ENCODE measurements at places on chromosomes 3 and 15.

DNA sequence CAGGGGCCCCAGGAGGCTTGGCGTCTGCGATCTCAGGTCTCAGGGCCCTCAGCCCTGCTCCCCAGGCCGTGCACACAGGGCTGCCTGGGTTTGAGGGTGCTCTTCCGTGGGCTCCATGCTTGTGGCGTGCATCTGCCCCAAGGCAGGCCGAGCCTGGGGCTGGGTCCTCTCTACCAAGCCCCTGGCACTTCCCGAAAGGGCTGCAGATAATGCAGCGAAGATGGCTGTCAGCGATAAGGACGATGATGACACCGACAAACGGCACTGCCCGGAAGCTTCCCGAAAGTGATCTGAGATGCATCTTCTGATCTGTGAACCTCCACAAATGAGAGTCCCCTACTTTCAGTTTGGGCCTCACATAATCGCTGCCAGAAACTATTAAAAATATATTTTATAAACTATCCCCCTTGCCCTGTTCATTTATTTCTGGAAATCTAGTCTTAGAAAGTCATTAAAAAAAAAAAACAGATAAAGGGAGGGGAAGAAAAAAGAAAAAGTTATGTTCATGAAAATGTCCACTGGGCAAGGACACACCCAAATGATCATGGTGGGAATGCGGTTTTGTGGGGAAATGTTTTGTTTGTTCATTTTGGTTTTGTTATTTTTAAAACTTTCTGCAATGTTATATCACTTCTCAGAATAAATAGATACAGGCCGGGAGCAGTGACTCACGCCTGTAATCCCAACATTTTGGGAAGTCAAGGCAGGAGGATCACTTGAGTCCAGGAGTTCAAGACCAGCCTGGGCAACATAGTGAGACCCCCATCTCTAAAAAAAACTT, 51.5 kb downstream of the RPN1 start:
- no peak for DNase-seq

DNA sequence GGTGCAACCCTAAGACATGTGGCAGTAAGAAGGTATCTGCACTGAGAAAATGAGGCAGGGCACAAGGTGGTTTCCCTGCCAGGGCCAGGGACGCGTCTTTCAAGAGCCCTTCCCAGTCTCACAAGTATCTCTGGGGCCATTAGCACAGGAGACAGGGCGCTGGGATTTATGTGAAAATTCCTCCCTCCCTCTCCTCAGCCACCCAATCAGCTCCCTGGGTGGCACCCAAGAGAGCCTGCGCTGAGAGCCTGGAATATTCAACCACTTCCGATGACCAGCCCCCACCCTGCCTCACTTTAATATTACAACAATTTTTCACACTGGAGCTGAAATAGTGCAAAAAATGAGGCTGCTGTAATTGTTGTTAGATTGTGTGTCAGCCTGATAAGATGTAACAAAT, 26.1 kb downstream of the SEC61A1 start:
- DNase-seq: no peak

GRCh38 chr15:39034816-39035215, 470.2 kb upstream of the RASGRP1 start:
- DNase-seq: no peak

DNA sequence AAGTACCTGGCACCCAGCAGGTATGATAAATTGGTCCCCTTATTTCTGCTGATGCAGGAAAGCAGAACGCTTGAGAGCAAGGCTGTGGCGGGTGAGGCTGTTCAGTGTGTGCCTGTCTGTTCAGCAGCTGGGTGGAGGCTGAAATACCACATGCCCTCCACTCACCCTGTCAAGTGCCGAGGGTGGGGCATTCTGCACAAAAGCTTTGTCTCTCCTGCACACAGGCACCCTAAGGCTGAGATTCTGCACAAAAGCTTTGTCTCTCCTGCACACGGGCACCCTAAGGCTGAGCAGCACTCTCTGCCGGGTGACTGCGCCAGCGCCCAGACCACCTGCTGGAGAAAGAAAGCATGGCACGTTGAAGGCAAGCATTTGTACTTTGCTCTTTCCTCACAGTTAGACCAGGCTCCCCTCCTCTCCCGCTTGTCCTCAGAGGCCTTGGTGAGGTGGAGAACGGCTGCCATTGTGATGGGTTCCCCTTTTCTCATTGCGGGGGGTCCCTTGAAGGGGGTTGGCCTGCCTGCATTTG, 97.5 kb downstream of the BDH1 start:
- no peak for DNase-seq

DNA sequence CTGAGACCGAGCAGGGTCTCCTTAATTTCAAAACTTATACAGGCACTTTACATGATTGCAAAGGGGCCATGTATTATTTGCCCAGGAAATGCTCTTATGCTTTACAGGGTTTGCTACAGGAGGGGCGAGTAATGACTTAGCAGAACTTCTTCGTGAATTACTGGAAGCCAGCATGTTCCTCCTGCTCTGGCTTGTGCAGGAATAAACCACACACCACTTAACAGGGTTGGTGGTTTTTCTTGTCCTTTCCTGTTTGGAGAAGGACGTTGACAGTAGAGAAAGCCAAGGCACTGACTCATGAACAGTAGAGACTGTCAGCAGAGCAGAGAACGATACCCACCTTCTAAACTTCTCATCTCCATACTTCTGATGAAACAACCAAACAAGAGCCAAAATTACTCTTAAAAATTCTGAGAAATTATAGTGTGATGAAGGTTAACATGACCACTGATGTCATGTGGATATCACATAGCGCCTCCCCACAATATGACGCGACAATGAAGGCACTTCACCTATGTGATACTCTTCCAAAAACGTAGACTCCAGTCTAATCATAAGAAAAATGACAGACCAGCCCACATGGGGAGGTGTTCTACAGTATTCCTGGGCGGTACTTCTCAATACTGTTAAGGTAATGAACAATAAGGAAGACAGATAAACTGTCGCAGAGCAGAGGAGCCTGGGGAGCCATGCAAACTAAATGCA, 24.7 kb upstream of the MCTP2 start:
- no peak for DNase-seq

GRCh38 chr3:171218069-171218468, 191.5 kb upstream of the SLC2A2 start:
- no peak for DNase-seq

- no peak for DNase-seq
These were observed 162.5 kb downstream of the FNDC3B start for GRCh38 chr3:172201870-172202236.

GRCh38 chr3:89042236-89042835, 65.1 kb upstream of the EPHA3 start:
- DNase-seq: no peak

GRCh38 chr15:51267051-51267702, 71.2 kb downstream of the CYP19A1 start:
- DNase-seq: no peak

GRCh38 chr3:98376631-98377030, 13.8 kb upstream of the OR5K3 start:
- no peak for DNase-seq

DNA sequence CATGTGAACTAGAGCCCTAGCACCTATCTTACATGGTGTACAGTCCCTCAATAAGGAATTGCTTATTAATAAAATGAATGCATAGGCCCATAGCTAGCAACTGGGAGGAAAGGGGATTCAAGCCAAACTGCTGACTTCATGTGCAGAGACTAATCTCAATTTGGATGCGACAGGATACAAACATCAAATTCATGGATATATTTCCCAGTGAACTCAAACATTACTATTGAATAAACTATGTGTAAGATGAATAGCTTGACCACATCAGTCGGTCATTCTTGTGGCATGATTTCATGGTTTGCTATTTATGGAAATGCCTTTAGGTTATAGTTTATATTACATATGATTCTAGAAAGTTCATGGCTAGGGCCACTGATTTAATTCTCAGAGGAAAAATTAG, 268.6 kb upstream of the SLITRK3 start:
- no peak for DNase-seq

- DNase-seq: no peak
These were observed 42.3 kb upstream of the LIMD1 start for GRCh38 chr3:45552031-45552793.

- DNase-seq: no peak
These were observed 70.7 kb downstream of the WNT5A start for GRCh38 chr3:55416331-55416821.

- DNase-seq: no peak
These were observed 19.8 kb upstream of the GP9 start for GRCh38 chr3:129040579-129041300.

- DNase-seq: no peak
These were observed 124.7 kb upstream of the RBMS3 start for GRCh38 chr3:29156086-29156715.
